ENCODE measurements at places on chromosomes 7 and 10.

GRCh38 chr10:83592337-83592935, 546.9 kb upstream of the GHITM start:
- no peak for DNase-seq

- no peak for DNase-seq
These were observed 433.2 kb upstream of the MGMT start for GRCh38 chr10:129033790-129034272.

DNA sequence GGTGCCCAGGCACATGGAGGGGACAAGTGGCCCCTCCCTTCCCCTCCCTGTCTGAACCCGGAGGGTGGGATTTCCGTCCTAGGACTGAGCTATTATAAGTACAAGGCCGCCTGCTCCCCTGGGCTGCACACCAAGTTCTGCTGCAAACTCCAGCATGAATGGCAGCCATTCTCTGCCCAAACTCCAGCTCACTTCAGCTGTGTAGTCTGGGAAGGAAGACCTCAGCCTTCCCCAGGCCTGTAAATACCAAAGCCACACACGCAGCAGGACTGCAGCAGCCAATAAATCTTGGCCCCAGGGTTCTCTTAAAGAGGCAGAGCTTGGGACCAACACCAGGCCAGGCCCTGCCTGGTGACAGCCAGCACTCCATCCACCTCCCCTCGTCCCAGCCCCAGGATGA, 291.3 kb upstream of the ZMIZ1 start:
- DNase-seq = peak; percentile 26

- DNase-seq = no peak
These were observed 1158.5 kb upstream of the C7orf33 start for GRCh38 chr7:147432079-147432478.

GRCh38 chr10:84407388-84408049, 79.1 kb downstream of the CCSER2 start:
- DNase-seq = no peak

- DNase-seq = no peak
These were observed 17.7 kb upstream of the FAM20C start for GRCh38 chr7:174716-175115.

GRCh38 chr10:18582803-18583202, 68.6 kb downstream of the NSUN6 start:
- DNase-seq = no peak

DNA sequence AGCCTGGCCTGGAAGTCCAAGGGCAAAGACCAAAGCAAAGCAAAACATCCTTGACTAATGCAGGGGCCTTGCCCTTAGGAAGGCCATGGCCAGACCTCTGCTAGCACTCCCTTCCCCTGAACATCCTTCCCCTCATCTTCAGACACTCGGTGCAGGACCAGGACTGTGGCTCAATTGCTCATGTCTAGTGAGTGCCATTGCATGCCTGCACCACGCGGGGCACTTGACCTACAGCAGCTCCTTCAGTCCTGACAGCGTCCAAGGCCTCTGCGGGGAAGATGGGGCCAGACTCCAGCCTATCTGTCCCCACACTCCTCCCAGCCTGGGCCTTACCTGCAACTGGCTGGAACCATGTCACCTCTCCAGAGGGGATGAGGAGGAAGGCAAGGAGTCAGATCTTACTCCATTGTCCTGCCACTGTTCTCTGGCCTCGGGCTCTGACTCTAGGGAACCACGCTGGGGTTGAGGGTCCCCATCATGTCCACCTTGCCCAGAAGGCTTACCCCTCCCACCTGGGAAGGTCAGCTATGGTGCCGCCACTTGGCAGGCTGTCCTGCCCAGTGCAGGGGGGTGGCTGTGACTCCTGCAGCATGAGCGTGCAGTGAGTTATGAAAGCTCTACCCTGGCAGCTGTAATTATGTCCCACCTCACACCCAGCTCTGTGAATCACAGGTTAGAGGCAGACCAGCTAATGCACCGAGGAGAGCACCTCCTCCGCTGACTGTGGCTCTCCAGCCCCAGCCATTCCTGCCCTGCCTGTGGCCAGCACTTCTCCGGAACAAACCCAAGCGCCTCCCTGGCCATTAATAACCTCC, 16.1 kb downstream of the DRGX start:
- no peak for DNase-seq

- no peak for DNase-seq
These were observed 538.5 kb downstream of the SUGCT start for GRCh38 chr7:40673285-40673684.

DNA sequence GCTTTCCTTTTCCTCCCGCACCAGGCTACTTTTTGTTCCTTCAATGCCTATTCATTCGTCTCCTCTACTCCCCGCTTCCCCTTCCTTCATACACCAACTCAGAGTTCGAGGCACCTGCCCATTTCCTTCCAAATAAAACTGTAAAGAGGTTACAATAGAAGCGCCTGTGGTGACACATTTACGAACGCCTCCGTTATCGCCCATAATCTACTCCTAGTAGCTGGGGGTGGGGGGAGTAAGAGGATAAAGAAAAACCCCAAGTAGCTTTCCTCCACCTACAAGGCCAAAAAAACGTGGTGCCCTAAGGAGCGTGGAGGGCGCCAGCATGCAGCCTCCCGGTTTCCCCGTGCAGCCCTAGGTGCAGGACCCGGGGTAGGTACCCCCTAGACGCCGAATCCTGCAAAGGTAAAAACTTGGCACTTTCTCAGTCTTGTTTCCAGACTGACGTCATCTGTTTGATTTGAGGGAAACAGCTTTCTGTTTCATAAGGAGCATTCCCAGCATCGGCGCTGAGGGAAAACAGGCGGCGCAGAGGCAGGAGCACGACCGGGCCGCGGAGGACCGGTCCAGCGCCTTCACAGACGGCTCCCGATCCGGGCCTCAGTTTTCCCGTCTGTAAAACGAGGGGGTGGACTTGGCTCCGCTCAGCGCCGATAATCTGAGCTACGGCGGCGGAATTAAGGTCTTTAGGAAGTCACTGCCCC, 922 bp downstream of the PPA1 start:
- no peak for DNase-seq

GRCh38 chr10:131184503-131184902, 127.0 kb downstream of the TCERG1L start:
- no peak for DNase-seq

DNA sequence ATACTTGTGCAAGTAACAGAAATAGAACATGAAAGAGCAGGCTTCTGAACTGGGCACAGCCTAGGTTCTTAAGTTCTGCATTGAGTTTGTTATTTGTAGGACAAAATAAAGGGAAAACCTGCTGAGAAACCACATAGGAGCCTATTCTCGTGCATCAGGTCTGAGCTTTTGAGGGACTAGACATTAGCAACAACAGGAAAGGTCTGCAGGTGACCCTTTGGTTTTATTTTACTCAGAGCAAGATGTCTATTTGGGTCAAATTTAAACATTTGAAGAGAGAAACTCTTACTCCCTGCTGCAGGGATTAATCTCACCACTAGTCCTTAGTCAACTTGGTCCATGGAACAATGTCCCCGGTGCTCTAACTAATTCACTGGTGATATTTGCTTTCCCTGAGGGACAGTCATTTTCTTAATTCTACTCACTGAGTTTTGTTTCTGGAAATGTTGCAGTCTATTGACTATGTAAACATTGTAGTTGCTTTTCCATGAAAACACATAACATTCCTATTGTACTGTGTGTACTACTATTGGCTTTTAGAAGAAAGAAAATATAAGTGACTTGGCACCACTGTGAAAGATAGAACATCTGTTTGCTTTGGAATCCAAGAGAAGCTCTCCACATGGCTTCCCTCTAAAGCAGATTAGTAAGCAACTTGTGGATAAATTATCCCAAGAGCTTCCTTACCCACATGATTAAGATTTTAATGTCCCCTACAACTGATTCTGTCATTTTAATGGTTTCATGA, 108.2 kb downstream of the CHRM2 start:
- no peak for DNase-seq

DNA sequence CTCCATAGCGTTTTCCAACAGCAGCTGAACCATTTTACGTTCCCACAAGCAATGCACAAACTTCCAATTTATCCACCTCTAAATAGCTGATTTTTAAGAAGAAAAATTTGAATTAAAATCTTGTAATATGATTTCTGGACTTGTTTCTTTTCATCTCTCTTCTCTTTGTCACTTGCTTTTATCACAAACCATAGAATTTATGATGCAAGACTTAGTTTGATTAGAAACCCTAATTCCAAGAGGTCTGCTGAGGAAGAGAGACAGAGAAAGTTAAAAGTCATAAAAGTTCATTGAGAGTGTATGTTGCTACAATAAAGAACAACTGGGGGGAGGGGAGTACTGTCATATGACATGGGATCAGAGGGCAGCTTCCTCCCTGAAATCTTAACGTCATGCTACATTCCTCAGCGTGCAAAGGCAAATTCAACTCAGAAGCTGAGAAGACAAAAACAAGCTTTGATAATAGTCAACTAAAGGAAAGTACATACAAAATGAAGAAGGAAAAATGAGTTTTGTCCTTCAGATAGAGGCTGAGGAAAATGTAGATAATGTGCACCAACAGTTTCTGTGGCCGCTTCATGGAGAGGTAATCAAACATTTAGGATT, 18.4 kb upstream of the CUBN start:
- no peak for DNase-seq

- DNase-seq = peak; percentile 61
These were observed 112.8 kb downstream of the CYTH3 start for GRCh38 chr7:6159524-6160031.

DNA sequence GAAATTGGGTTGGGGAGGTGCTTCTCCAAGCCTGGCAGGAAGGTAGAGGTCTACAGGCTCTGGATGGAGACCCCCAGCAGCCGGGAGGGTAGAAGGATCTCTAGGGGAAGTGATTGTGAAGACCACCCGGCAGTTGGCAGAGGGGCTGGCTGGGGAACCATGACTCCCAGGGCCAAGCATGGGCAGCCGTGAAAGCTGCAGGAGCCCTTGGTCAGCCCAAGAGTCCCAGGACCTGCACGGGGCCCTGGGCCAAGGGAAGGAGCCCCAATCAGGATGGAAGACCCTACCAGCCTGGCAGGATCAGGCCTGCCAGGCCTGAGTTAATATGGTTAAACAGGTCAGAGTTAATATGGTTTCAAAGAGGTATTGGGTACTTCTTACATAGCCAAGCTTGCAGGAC, 126.3 kb upstream of the NANOS1 start:
- no peak for DNase-seq

DNA sequence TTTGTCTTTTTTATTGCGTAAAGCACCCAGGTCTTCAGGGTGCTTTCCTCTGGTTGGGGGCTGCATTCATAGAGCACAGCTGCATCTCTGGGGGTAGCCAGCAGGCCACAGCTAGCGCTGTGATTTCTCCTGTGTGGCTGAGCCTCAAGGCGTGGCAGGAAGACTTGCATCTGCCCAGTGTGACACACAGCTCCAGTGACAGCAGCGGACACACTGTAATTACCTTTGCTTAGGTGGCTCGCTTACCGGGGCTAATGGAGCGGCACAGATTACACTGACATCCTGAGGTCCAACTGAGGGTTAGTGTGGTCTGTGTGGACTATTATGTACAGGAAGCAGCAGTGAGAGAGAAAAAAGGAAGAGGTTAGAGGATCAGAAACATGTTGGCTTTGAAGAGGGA, 27.1 kb downstream of the ABCB4 start:
- DNase-seq = no peak

- DNase-seq = no peak
These were observed 5.4 kb upstream of the SUV39H2 start for GRCh38 chr10:14873090-14873760.

- peak; percentile 63 for DNase-seq
These were observed 27.0 kb downstream of the ITPRIP start for GRCh38 chr10:104311184-104311720.

DNA sequence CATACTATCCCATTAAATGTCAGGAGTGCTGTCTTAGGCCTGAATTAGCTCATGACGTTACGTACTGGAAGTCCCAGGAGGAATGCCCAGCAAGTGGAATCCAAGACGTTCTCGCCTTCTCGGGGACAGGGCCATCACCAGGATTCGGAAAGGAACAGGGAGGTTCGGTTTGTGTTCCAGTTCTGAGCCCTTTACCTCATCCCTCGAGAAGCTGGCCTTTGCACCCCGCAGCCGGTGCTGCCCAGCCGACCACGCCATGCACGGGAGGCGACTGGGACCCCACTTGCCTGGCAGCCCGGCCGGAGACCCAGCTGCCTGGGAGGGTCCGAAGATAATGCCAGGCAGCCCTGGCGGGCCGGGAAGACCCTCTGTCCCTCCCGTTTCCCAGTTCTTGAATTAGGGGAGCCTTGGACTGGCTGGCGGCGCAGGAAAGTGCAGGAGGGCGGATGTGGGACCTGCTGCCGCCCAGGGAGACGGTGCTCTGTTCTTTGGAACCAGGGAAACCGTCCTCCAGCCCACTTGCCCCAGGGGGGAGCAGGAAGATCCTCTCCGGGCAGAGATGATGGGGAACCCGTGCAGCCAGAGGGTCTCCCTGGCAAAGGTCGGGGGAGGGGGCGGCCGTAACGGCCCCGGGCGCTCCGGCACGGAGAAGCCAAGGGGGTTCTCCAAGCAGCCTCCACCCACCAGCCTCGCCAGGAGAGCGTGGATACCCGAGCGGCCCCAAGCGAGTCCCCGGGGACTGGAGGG, 671 bp upstream of the CHST3 start:
- DNase-seq = no peak

DNA sequence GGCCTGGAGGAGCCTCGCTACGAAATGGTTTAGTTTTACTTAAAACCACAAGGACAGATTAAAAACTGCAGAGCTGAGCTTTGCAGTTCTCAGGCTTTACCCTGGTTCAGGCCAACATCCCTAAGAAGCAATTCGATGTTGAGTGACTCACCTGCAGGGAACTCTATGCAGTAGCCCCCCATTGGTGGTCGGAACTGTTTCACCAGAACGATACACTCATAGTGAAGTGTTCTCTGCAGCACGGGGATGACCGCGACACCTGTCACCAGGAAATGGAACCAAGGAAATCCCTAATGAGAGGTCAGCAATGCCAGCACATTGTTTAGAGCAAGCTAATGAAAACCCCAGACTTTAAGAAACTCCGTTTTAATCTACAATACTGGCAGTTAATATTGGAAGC, 18.0 kb downstream of the NUDT5 start:
- DNase-seq = no peak

DNA sequence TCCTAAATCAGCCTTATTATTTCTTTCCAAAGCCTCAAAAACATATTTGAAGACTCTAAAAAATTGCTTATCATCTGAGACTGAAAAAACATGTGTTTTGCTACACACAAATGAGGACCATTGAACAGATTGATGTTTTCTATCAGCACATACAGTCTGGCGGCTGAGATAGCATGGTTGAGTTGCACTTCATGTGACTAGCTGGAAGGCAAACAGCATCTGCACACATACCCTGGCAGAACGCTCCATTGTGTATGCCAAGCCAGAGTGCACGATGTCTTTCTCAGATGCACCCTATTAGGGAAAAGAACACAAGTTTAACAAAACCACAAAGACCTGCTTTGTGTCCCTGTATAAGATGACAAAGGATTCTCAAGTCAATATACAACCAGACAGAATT, 33.0 kb downstream of the FAM25A start:
- DNase-seq = no peak

DNA sequence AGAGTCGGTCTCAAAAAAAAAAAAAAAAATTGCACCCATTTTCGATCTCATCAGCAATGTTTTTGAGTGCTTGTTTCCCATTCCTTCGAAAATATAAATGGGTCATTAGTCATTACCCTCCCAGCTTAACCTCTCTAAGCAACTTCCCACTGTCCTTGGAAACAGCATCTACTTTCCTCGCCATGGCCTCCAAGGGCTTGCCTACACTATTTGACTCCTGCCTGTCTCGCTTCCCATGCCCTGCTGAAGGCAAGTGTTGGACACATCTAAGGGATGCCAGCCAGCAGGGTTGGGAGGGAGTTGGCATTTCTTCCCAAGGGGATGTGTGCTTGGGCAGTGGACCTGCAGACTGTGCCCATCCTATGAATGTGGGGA, 12.7 kb upstream of the RHBDD2 start:
- DNase-seq = no peak

- DNase-seq = no peak
These were observed 104.2 kb upstream of the RAB18 start for GRCh38 chr10:27399871-27400270.
